ENCODE measurements at places on chromosomes 5 and 9. TPM values are rescaled to one million over a fixed set of nuclear protein-coding genes. Genes with fewer than 3 reads are reported as not detected.

DNA sequence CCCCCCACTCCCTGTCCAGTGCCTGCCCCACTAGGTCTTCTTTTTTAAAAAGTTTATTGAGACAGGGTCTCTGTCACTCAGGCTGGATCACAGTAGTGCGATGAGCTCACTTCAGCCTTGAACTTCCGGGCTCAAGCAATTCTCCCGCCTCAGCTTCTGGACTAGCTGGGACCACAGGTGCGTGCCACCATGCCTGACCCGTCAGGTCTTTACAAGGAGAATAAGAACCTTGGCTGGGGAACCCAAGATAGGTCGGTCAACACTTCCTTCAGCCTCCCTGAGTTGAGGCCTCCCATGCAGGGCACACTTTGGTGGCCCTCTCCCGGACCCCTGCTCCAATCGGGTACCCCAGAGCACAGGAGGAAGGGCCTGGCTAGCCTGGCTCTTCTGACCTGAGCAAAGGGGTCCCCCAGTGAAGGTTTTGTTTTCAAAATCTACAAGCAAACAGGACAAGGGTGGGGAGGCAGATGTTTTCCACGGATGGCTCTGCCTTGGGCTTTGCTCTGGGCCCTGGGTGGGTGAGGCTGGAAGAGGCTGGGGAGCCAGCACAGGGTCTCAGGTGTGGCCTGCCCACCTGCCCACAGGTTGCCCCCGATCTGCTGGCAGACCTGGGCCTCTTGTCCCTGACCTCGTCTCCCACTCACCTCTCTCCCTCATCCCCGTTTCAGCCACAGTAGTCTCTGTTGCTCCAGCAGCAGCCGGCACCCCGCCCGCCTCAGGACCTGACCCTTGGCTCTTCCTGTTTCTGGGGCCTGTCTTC, 108.7 kb upstream of the PHYKPL start:
- DNase-seq, result no peak

The SPATA31C1 gene
- total RNA-seq, result not detected

DNA sequence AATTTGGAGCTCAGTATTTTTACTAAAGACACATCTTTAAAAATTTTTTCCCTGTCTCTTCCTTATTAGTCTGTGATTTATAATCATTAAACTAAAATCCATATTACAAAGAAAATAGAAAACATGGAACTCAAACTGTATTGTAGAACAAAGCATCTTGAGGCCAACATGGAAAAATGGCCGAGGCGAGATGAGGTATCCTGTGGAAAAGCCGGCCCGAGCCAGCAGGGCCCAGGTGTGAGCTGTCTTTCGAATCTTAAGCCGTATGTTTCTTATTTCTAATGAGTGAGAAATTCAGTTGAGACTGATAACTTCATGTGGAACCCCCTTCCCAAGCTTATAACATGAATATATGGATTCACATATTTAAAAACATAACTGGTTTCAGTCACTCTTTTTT, 170.4 kb upstream of the OTULINL start:
- no peak for DNase-seq

GRCh38 chr5:42749020-42749419, 7.6 kb upstream of the CCDC152 start:
- no peak for DNase-seq

The CFAP157 gene
- 0.27 TPM for total RNA-seq

GRCh38 chr5:101103874-101104273, 200.8 kb upstream of the ST8SIA4 start:
- DNase-seq, result no peak
